H7 (cell line): ENCODE measurements at places on chromosomes 16 and 17.

DNA sequence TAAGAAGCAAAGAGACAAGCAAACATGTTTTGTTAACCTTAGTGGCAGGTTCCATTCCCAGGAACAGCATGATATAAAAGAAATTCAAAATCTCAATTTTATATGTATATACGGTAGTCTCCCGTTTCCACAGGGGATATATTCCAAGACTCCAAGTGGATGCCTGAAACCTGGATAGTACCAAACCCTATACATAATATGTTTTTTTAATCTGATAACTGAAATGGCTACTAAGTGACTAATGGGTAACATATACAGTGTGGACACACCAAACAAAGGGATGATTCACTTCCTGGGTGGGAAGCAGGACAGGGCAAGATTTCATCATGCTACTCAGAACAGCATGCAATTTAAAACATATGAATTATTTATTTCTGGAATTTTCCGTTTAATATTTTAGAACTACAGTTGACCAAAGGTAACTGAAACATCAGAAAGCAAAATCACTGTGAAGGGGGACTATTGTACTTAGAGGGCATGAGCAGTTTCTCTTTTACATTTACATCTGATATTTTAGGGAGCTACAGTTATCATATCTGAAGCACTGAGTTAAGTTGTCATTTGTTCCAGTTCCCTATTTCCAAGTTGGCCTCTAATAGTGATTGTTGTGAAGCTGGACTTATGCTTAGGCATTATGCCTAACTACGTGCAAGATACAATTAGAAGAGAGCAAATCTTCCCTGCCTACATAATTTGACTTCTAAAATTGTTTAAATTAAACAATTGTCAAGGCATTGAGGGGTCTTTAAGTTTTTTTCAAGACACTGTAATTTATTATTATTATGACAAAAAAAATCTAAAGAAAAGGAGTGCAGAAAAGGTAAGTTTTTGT is 34.1 kb upstream of the ABCA6 start:
- DNase-seq: no peak

- no peak for DNase-seq
These were observed 15.6 kb upstream of the ZFPM1 start for GRCh38 chr16:88437367-88437964.

DNA sequence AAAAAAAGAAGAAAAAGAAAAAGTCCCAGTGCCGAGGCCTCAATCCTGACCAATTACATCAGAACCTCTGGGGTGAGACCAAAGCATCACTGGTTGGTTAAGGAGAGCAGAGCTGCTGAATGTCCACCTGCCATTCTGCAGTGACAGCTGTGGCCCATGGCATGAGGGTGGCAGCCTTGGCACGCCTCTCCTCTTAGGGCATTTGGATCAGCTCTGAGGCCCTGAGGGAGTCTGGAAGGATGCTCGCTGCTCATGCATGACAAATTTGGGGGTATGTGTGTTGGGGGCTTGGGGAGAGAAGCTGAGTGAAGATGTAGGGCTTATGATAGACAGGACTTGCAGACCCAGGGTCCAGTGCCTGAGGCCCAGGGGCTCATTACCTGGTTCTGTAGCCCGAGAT is 26.3 kb downstream of the MYLK3 start:
- no peak for DNase-seq

- no peak for DNase-seq
These were observed 60.9 kb upstream of the ZNF750 start for GRCh38 chr17:82900741-82901140.

- DNase-seq: peak; percentile 95
These were observed 4.4 kb upstream of the MAP2K3 start for GRCh38 chr17:21280081-21280518.

DNA sequence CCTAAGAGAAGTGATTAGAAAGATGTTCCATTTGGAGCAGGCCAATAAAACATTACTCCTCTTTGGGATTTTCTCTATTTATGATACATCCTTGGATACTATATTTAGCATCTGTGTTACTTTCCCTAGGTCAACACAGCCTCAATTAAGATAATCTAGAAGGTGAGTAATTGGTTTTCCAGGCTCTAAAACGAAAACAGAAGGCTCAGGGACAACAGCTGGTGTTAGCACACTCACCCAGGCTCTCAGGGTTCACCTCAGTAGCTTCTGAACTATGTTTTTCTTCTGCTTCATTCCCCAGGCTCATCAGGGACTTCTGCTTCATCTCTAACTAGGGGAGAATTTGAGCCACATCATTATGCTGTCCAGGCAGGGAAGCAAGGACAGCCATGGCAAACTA is 76.6 kb downstream of the ZZEF1 start:
- DNase-seq: no peak
